ENCODE measurements at places on chromosomes 7 and 10.

DNA sequence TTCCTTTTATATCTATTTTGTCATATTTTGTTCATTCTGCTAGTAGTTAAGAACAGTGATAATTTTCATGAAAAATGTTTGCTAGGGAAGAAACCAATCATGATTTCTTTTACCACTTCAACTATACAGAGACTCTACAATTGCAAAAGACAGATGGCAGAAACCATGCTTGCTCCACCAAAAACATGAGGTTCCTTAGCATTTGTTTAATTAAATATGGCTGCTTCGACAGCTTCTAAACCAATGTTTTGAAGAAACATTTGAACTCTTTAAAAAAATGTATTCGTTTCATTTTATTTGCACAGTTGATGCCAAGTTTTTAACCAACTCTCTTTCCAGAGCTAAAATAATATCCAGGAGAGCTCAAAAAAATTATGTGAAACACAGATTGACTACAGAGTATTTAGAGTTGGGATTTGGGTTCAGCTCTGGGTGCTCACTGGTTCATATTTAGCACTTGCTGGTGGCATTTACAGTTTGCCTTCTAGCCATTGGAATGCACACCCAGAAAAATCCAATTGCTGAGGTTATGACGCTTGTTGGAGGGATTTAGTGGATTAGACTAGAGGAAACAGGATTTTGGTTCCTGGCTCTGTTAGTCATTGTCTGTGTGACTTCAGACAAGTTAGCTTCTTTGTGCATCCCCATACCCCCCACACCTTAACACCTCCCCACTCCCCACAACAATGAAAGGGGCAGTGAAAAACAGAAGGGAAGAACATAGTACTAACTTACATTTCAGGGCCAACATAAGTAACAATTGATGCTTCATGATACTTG lies 35.8 kb upstream of the SDHAF3 start:
- no peak for DNase-seq

DNA sequence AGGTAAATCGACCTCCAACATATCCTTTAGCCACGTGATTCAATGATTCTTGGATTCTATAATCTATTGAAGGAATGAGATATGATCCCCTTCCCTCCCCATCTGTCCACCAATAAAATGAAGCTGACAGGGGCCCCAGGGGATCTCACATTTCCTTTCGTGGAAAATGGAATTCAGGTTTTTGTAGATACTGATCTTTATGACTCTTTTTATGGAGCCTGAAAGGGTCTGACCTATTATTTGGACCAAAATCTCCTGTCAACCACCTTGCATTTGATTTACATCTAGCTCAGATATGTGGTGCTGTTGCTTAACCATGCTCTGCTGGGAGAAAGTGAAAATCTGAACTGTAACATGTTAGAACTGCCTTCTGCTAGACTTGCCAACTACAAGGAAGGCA lies 234.0 kb upstream of the CXCL12 start:
- no peak for DNase-seq

GRCh38 chr10:100489396-100489795 lies 26.6 kb downstream of the WNT8B start:
- DNase-seq: no peak

DNA sequence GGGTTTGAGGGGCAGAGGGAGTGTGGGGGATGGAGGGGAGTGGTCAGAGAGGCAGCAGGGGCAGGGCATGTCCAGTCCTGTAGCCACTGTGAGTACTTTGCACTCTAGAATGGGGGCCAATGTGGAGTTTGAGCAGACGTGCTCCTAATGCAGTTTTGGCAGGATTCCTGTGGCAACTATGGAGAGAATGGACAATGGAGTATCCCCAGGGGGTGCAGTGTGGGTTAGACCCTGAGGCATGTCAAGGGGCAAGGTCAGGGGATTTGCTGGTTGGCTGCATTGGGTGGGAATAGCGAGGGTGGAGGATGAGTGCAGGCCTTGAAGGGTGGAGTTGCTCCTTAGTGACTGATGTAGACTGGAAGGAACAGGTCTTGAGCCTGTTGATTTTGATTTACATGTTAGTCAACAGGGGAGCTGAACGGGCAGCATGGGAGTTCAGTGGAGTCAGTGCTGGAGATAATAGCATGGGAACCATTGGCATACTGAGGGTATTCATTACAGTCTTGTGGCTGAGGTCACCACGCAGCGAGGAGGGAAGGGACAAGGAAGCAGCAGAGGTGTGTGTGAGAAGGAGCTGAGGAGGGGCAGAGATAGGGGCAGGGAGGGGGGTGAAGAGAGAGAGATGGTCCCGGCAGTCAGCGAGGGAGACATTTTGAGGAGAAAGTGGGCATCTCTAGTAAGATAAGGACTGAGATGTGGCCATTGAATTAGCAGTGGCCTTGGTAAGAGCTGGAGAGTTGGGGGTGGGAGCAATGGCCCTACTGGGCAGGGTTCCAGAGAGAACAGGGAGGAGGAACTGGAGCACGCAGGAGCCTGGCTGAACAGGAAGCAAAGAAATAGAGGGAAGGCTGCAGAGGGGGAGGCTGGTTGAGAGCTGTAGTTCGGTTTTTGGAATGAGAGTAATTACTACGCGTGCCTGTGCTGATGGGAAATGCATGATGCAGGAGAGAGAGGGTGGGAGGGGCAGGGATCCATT lies 112.7 kb downstream of the CCNY start:
- peak; percentile 31 for DNase-seq

DNA sequence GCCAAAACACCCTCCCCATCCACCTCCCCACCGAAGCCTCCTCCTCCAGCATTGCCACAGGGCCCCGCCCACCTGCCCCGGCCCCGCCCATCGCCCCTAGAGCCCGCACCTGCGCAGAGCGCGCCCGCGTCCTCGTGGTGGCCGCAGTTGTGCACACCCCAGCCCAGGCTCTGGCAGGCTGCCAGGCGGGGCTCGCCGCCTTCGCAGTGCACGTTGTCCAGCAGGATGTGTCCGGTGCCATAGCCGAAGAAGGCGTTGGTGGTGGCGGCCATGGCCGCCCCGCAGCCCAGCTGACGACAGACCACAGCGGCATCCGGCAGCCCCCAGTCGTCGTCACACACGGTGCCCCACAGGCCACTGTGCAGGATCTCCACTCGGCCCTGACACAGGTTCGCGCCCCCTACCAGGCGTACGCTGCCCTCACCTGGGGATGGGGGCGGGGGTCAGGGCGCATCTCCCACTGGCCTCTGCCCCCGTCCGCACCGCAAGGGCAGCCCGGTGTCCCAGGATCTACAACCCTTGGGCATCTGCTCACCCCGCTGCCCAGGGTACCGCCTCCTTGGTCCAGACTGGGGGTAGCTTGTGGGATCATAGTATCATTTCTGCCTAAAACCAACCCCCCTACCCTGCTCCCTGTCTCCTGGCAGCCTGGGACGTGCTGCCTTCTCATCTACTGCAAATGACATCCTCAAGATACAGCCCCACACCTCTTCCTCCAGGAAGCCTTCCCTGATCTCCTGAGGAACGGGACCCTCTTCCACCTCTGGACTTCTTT lies 11.9 kb downstream of the SSC4D start:
- DNase-seq: no peak

DNA sequence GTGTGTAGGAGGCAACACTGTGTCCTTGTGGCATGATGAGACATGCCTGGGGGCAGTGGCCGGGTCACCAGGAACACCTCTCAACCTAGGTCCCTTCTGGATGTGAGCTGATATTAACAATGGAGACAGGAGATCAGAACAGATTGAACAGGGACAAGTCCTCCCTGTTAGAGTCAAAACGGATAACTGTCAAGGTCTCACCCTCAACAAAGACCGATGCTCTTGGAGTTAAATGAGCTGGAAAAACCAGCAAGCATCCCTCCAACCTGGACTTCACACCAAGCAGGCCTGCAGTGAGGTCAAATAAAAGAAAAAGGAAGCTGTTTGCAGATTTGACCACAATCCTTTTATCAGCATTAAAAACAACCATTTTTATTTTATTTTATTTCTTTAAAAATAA lies 49.0 kb downstream of the SLIT1 start:
- DNase-seq: no peak

DNA sequence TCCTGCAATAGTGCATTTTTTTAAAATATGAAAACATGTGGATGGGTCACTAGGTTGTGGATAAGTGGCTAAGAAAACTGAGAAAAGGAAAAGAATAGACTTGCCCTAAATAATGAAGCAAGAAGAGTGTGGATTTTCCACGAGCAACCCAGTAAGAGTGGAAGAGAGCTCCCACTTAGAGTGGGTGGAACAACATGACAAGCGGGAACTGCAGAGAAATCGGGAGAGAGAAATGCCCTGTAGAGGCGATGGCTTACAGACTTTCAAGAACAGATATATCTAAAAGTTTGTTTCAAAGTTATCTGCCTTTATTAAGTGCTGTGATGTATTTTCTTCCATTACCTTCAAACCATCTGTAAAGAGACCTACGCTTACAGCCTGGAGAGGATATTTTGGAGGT lies 26.1 kb upstream of the NRG3 start:
- DNase-seq: no peak

DNA sequence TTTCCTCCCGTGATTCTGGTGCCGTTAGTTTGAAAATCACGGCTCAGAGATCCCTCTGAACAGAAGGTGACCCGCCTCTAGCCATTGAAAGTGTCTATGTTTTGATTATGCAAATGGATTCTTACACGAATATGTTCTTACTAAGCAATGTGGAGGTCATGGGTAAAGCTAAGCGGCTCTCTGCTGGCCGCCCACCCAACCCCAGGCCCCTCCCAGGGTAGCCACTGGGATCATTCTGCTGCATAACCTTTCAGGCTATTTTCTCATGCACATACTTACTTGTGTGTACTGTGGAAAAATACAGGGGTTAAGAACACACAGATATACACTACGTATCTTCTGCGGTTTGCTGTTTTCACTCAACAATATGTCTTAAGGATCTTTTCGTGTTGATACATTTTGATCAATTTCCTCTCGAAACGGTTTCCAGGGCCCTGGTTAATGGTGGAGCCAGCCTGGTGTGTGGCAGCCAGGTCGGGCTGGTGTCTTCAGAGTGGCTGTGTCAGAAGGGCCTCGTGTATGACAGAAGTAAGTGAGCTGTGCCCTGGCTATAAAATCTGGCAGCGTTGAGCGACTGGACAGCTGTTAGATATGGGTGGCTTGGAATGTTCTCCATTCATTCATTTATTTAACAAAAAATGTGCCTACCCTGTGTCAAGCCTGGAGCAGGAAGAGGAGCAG lies 29.9 kb downstream of the ZNF783 start:
- DNase-seq: no peak

DNA sequence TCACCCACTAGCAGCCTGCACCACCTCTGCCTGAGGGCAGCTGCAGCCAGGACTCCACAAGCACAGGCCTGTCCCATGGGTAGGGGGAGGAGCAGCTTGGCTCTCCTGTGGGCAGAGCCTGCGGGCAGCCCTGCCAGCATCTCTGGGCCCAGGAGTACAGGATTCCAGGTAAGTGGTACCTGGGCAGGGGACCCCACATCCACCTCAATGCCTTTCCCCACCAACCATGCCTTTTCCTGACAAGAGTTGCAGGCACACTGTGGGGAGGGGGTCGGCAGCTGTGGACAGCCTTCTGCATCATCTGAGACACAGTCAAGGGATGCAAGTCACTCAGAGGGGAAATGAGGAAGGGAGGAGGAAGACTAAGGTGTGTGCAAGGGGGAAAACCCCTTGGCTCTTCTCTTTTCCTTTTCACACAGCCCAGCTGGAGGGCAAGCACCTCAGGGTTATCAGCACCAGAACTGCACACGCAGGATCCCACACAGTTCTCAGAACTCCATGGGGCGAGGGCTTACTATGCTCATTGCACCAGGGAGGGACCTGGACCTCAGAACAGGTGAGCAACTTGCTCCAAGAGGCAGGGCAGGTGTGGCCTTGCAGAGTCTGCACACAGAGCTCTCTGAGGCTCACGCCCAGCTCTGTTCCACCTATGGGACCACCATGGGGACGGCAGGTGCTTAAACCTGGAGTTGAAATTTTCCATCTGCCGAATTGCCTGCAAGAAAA lies 16.5 kb upstream of the ANTXRL start:
- no peak for DNase-seq

DNA sequence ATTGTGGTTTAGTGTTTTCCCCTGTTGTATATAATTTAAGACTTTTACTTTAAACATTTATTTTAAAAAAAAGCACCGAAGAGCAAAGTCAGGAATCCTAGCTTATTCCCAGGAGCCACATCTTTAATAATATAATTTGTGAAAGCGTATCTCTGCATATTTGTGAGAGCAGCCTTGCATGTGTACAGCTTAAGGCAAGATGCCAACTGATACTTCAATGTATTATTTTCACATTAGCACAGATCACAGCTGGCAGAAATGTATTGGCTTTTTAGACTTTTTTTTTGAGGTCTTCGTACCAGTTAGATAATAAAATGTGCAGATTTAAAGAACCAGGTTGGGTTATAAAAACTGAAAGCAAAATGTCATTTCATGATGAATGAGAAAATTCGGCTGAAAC lies 845.7 kb upstream of the POT1 start:
- no peak for DNase-seq

DNA sequence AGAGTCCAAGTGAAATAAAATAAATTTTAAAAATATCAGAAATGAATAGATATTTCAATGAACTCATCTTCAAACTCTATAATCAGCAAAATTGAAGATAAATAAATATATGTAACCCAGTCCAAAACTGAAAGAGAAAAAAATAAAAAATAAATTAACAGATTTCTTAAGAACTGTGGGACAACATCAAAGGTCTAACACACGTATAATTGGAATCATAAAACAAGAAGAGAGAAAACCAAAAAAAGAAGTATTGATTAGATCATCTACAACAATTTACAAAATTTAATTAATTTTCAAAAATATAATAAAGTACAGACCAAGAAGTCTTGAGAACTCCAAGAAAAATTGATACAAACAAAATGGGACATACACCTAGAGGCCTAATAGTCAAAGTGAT lies 625.8 kb upstream of the SORCS1 start:
- no peak for DNase-seq

DNA sequence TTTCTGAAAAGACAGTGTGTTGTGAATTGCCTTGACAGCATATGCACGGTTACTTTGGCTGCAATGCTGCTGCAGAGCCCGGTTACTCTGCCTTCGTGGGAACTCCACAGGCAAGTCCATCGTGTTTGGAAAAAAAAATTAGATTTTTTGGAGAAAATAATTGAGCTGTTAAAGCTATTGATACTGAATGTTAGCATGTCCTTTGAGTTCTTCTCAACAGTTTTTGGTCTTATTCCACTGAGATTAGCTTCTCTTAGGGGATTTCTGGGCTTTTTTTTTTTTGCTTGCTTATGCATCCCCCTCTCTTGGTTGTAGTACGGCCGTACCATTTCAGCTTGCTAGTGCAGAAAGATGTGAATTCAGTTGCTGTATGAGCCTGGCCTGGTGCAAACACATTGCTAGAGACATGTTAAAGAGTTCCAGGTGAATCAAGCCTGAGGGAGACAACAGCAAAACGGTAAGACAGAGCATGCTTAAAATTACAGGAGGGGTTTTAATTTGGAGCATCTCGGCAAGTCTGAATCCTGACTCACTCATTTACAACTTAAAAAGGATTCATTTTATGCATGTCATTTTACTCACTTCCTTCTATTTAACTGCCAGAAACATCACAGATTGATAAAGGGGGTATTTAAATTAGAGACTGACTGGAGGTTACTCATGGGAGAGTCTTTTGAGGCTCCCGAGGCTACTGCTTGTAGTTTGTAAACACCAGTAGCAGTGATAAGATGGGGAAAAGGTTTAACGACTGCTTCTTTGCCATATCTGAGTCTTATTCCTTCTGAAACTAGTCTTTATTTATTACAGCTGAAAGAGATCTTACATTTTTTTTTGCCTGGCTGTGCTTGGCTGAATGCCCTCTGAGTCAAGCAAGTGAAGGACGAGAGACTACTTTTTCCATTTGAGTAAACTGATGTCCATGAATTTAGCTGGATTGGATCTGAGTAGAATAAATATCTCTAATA lies 113.7 kb downstream of the CDK14 start:
- no peak for DNase-seq
